ENCODE measurements at places on chromosomes 12 and 14. TPM values are rescaled to one million over a fixed set of nuclear protein-coding genes. Genes with fewer than 3 reads are reported as not detected.
A peak's percentile ranks its signal among the peaks of the same experiment; 100 is the strongest.

- no peaks in the 10 kb centered on the region for H3K36me3 ChIP-seq
- no peak overlapping the region for H3K27ac ChIP-seq
- H3K27me3 ChIP-seq = no peaks in the 10 kb centered on the region
- H3K4me3 ChIP-seq = no peak overlapping the region
- DNase-seq = no peak
These were observed 17.6 kb upstream of the FAM181A start for GRCh38 chr14:93909429-93910128.

- H3K36me3 ChIP-seq = no peaks in the 10 kb centered on the region
- no peaks in the 10 kb centered on the region for H3K27me3 ChIP-seq
- no peak for DNase-seq
- H3K4me3 ChIP-seq = no peak overlapping the region
- no peaks in the 10 kb centered on the region for H3K4me1 ChIP-seq
These were observed 3.0 kb downstream of the IL22 start for GRCh38 chr12:68250454-68250853.

DNA sequence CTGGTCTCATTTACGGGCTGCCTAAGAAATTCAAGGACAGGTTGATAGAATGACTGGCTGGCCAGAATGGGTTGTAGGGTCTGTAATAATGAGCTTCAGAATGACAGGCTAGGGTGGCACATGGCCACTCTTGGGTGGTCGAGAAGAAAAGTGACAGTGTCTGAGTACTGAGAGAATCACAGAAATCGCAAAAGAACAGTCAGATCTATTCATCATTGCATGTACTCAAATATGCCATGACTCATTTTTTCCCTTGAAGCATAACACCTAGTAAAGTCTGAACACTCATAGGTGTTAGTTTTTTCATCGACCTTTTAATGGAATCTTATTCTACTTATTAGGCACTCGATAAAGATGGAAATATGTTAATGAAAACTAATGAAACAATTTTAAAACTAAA lies 37.8 kb upstream of the SEL1L start:
- H3K36me3 ChIP-seq = no peaks in the 10 kb centered on the region
- no peak for DNase-seq
- H3K4me1 ChIP-seq = peaks cover 8% of the 10 kb centered on the region
- H3K4me3 ChIP-seq = no peak overlapping the region
- no peaks in the 10 kb centered on the region for H3K27me3 ChIP-seq

- no peaks in the 10 kb centered on the region for H3K4me1 ChIP-seq
- peaks cover 2% of the 10 kb centered on the region for H3K36me3 ChIP-seq
- no peaks in the 10 kb centered on the region for H3K27me3 ChIP-seq
- no peak for DNase-seq
- no peak overlapping the region for H3K4me3 ChIP-seq
- H3K27ac ChIP-seq = no peak overlapping the region
These were observed 53.0 kb downstream of the SMUG1 start for GRCh38 chr12:54135621-54136350.

GRCh38 chr12:97335115-97335514 lies 127.5 kb upstream of the RMST start:
- H3K4me3 ChIP-seq = no peak overlapping the region
- no peaks in the 10 kb centered on the region for H3K27me3 ChIP-seq

GRCh38 chr12:130818272-130818634 lies 20.8 kb downstream of the STX2 start:
- peaks cover 2% of the 10 kb centered on the region for H3K36me3 ChIP-seq
- no peak for DNase-seq
- H3K27me3 ChIP-seq = no peaks in the 10 kb centered on the region

DNA sequence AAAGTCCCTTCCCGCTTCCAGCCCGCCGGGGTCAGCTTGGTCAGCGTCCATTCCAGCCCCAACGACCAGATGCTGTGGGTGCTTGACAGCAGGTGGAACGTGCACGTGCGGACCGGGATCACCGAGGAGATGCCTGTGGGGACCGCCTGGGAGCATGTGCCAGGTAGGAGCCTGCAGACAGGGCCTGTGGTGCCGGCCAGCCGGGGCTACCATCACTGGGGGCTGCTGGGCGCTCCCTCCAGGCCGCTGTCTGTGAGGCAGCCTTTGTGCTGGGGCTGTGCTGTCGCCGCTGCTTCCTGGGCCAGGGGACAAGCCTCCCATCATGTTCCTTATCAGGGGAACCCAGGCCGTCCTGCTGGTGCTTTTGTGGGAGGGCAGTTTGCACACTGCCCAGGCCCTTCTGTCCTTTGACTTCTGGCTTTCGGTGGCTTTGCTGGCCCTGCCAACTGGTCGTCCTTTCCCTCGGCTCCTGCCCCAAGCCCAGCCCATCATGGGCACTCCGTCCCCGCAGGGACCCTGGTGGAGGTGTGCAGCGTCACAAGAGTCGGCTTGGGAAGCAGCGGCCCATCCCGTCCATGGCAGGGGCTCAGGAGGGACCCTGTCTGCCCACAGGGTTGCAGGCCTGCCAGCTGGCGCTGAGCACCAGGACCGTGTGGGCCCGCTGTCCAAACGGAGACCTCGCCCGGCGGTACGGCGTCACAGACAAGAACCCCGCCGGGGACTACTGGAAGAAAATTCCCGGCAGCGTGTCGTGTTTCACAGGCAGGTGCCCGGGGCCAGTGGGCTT lies 12.4 kb downstream of the ANKRD9 start:
- no peak for DNase-seq
- H3K4me3 ChIP-seq = no peak overlapping the region
- H3K27ac ChIP-seq = no peak overlapping the region
- H3K4me1 ChIP-seq = no peaks in the 10 kb centered on the region
- H3K27me3 ChIP-seq = no peaks in the 10 kb centered on the region
- H3K36me3 ChIP-seq = no peaks in the 10 kb centered on the region

- H3K4me3 ChIP-seq = peak overlapping the region; percentile 0
- H3K27ac ChIP-seq = peak overlapping the region; percentile 96
- H3K27me3 ChIP-seq = no peaks in the 10 kb centered on the region
- peak; percentile 100 for DNase-seq
- no peaks in the 10 kb centered on the region for H3K36me3 ChIP-seq
These were observed 19.7 kb upstream of the FOS start for GRCh38 chr14:75258803-75259509.

DNA sequence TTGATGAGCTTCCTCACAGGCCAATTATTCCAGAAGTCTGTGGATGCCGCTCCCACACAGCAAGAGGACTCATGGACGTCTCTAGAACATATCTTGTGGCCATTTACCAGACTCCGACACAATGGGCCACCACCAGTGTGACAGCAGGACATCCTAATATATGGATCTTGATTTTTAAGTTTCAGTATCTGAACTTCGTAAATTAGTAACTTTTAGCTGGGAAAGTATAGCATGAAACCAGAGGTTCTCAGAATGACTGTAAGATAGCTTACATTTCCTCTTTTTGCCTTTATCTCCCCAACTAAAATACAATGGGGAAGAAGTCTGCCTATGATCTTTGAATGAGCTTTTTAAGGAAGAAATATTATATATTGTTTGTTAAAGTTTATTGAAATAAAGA lies 87.0 kb downstream of the DNAI7 start:
- H3K4me1 ChIP-seq = no peaks in the 10 kb centered on the region
- no peak for DNase-seq
- no peak overlapping the region for H3K27ac ChIP-seq
- no peak overlapping the region for H3K4me3 ChIP-seq
- no peaks in the 10 kb centered on the region for H3K27me3 ChIP-seq

- no peak overlapping the region for H3K27ac ChIP-seq
- no peak for DNase-seq
- H3K27me3 ChIP-seq = no peaks in the 10 kb centered on the region
- H3K36me3 ChIP-seq = no peaks in the 10 kb centered on the region
- H3K4me1 ChIP-seq = no peaks in the 10 kb centered on the region
These were observed 29.4 kb downstream of the ABCC9 start for GRCh38 chr12:21911832-21912231.

DNA sequence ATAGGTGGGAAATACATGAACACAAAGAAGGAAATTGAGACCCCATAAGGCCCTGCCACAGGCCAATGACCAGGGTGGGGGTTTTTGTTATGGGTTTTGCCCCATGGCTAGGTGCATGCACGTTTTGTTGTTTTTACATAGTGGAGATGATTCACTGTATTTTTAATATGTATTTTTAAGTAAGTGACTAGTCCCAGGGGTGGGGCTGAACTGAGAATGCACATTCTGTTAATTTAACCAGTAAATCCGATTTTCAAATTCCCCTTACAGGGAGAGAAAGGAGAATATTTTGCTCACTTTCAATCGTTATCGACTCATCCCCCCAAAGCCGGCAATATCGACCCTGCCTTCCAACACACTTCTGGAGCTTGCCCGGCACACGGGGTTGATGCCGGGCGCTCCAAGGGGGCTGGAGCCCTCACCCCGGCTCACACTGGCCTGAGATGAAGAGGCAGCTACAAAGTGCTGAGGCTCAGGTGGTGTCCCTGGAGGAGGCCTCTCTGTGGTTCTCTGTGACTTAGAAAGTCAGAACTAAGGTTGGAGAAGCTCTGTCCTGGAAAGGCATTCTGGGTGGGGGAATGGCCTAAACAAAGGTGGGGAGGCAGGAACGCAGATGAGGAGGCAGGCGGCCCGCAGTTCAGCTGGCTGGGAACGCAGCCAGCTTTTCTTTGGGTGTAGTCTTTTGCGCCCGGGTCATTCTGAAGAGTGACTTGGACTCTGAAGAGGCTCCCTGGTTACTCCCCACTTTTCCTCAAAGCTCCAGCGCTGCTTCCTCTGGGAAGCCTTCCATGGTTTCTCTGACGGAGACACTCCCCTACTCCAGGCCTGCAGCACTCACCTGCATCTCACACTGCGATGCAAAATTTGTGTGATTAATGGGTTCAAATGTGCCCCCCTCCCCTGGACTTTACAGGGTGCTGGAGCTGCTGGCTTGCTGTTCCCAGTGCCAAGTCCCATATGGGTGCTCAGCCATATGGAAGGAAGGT lies 50.7 kb upstream of the DLK1 start:
- DNase-seq = no peak
- no peaks in the 10 kb centered on the region for H3K36me3 ChIP-seq
- H3K4me1 ChIP-seq = no peaks in the 10 kb centered on the region
- H3K27me3 ChIP-seq = no peaks in the 10 kb centered on the region
- H3K27ac ChIP-seq = no peak overlapping the region

DNA sequence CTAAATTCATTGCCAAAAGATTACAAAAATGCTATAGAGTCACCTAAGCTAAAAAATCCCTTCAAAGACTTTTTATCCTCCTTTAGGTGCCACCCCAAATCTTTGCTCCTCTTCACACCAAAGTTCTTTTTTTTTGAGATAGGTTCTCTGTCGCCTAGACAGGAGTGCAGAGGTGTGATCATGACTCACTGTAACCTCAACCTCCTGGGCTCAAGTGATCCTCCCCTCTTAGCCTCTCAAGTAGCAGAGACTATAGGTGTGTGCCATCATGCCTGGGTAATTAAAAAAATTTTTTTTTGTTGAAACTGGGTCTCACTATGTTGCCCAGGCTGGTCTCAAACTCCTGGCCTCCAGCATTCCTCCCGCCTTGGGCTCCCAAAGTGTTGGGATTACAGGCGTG lies 47.9 kb downstream of the WDHD1 start:
- no peaks in the 10 kb centered on the region for H3K4me1 ChIP-seq
- H3K27ac ChIP-seq = no peak overlapping the region
- no peak overlapping the region for H3K4me3 ChIP-seq
- H3K27me3 ChIP-seq = no peaks in the 10 kb centered on the region
- no peaks in the 10 kb centered on the region for H3K36me3 ChIP-seq

GRCh38 chr14:42378274-42378673 lies 771.6 kb downstream of the LRFN5 start:
- DNase-seq = no peak
- no peaks in the 10 kb centered on the region for H3K4me1 ChIP-seq
- no peaks in the 10 kb centered on the region for H3K36me3 ChIP-seq
- no peaks in the 10 kb centered on the region for H3K27me3 ChIP-seq
- no peak overlapping the region for H3K4me3 ChIP-seq
- H3K27ac ChIP-seq = no peak overlapping the region

GRCh38 chr12:94211021-94211420 lies 62.6 kb downstream of the PLXNC1 start:
- H3K4me1 ChIP-seq = no peaks in the 10 kb centered on the region
- H3K27me3 ChIP-seq = no peaks in the 10 kb centered on the region
- no peak overlapping the region for H3K4me3 ChIP-seq
- no peaks in the 10 kb centered on the region for H3K36me3 ChIP-seq

DNA sequence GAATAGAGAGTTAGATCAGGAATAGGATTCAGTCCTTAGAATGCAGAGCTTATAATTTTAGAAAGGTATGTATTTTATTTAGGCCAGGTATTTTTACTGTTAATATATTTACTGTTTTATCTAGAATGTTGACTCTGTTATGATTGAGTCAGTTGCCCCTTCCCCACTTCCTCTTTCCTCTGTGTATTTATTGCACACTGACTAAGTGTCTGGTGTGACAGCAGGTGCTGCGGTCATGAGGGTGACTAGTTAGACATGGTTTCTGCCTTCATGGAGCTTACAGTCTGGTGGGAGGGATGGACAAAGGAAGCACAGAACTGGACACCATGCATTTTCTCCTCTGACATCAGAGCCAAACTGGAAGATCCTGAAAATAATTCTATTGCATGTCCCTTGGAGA lies 159.8 kb downstream of the CACNA1C start:
- no peaks in the 10 kb centered on the region for H3K36me3 ChIP-seq
- no peak overlapping the region for H3K27ac ChIP-seq
- no peaks in the 10 kb centered on the region for H3K27me3 ChIP-seq

- H3K4me1 ChIP-seq = no peaks in the 10 kb centered on the region
- no peaks in the 10 kb centered on the region for H3K27me3 ChIP-seq
- H3K4me3 ChIP-seq = no peak overlapping the region
- H3K27ac ChIP-seq = no peak overlapping the region
- H3K36me3 ChIP-seq = no peaks in the 10 kb centered on the region
- no peak for DNase-seq
These were observed 196.9 kb downstream of the GRIN2B start for GRCh38 chr12:13784504-13784903.

GRCh38 chr12:122081697-122082221 lies 3.2 kb downstream of the MLXIP start:
- peak; percentile 64 for DNase-seq
- H3K27me3 ChIP-seq = no peaks in the 10 kb centered on the region
- H3K4me3 ChIP-seq = no peak overlapping the region
- no peaks in the 10 kb centered on the region for H3K36me3 ChIP-seq

DNA sequence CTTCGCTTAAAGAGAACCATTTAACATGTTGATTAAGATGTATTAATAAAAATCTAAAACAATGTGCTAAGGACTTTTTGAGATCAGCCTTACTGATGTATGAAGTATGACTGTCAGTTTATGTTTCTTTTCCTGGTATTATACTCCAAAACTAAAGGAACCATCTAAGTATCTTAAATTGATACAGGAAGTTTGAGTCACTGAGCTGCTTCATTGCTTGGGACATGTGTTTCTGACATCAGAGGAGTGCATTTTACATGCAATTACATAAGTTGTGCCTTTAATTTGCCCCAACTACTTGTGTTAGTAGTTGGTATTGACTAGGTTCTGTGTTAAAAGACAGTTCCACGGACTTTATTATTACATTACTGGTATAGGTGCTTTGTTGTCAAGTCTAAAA lies 50.9 kb downstream of the PROX2 start:
- no peak overlapping the region for H3K27ac ChIP-seq
- no peak for DNase-seq
- H3K4me3 ChIP-seq = no peak overlapping the region
- no peaks in the 10 kb centered on the region for H3K27me3 ChIP-seq
- no peaks in the 10 kb centered on the region for H3K4me1 ChIP-seq
- peaks cover 3% of the 10 kb centered on the region for H3K36me3 ChIP-seq

Gene PCNX1
- total RNA-seq = 96.4 TPM

Gene ZFHX2
- 4.0 TPM for total RNA-seq

Gene AICDA
- total RNA-seq = 0.39 TPM

Gene MMP19
- total RNA-seq = 144 TPM

Gene SEC23A
- total RNA-seq = 172 TPM

Gene MTERF2
- total RNA-seq = 11.0 TPM

Gene GPR162
- total RNA-seq = 16.6 TPM

Gene GPR84
- 1.9 TPM for total RNA-seq

Gene HOXC4
- 18.4 TPM for total RNA-seq

Gene POLR3B
- total RNA-seq = 5.5 TPM

Gene WDR89
- total RNA-seq = 7.9 TPM

Gene ENO2
- 59.0 TPM for total RNA-seq

Gene SPRYD3
- 101 TPM for total RNA-seq

Gene PSMA6
- 109 TPM for total RNA-seq

Gene SRGAP1
- 15.5 TPM for total RNA-seq

Gene FITM1
- total RNA-seq = 0.75 TPM
